ENCODE measurements at places on chromosomes 16 and 17.
A peak's percentile ranks its signal among the peaks of the same experiment; 100 is the strongest.

DNA sequence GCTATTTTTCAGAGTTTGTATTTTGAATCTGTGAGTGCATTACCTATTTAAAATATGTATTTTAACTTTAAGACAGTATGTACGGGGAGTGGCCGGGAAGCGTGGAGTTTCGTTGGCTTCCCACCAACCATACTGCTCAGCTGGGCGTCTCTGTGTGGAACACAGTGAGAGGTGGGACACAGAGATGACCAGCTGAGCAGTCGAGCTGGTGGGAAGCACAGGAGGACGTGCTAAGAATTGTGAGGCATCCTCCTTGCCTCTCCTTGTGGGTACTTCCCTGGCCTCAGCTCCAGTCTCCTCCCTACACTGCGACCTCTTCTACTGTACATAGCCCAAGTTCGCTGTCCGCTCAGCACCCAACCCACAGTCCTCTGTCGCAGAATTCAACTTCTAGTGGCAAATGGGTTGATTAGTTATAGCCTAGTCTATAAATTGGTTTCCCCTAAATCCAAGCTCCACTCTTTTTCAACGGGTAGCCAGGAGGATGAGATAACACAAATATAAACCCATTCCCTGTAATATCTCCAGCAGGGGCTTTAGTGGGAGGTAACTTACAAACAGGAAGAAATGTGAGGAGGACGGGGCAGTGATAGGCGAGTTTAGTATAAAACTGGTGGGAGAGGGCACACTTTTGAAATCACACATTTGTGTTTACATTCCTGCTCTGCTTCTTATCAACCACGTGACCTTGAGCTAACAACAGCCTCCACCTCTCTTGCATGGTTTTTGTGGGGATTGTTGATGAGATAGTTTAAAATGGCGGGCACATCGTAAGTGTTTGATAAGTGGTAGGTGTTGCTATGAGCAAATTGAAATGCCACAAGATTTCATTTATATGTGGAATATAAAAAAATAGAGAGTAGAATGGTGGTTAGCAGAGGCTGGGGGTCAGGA is 211.9 kb upstream of the HS3ST3A1 start:
- DNase-seq, result no peak

DNA sequence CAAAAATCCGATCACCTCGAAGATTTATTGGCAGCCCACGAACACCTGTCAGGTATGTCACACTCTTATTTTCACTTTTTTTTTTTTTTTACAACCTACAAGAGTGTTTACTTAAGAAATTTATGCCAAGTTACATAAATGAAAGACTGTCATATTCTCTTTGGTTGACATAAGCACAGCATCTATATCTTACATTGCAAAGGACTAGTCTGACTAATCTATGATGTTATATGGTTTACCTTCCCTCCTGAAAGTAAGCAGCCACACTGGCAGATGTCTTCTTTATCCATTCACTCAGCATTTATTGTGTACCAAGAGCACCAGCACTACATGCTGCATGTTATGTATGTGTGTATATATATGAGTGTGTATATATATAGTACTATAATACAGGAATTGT is 156.3 kb downstream of the CDRT15L2 start:
- no peak for DNase-seq

DNA sequence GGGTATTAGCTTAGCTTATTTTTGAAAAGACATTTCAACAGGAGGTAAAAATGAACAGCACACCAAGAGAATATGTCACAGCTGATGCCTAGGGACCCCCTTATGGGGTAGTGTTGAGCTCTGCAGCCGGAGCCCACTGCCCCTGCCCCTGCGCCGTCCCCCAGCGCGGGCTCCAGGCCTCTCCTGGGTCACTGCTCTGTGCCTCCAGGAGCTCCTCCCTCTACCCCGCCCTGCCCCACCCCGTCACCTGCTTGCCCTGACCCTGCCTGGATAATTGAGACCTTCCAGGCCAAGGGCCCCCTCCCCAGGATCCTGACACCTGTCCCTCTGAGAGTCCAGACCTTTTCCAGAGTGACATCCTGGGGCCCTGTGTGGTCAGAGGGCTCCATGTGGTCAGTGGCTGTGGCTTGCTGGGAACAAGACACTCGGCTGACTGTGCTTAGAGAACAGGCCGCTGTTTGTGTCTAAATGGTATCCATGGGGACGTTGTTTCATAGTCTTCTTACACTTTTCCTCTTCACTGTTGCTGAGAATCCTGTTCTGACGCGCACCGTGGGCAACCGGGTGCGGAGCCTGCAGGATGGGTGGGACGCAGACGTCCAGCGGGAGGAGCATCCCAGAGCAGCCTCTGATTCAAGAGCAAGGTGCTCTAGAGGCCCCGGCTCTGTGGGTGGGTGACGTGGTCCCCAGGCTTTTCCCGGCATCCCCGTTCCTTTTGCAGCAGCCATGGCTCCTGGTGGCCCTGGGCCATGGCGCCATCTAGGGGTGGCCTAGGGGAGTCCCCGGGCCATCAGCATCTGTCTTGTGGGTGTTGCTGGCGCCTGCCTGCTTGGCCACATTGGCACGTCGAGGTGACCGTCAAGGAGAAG is 20.0 kb upstream of the WFIKKN1 start:
- DNase-seq, result no peak

- DNase-seq, result no peak
These were observed 684 bp downstream of the YPEL2 start for GRCh38 chr17:59331929-59332748.

DNA sequence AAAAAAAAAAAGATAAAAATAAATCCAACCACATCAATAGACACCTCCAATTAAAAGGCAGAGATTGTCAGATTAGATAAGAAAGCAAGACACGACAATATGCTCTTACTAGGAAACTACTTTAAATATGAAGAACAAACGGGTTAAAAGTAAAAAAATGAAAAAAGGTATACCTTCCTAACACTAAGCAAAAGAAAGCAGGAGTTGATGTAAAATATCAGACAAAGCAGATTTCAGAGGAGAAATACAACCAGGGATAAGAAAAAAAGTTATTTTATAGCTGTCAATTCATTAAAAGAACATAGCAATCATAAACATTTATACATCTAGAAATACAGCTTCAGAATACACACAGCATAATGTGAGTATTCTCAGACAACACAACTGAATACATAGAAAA is 49.7 kb upstream of the CCDC182 start:
- no peak for DNase-seq

DNA sequence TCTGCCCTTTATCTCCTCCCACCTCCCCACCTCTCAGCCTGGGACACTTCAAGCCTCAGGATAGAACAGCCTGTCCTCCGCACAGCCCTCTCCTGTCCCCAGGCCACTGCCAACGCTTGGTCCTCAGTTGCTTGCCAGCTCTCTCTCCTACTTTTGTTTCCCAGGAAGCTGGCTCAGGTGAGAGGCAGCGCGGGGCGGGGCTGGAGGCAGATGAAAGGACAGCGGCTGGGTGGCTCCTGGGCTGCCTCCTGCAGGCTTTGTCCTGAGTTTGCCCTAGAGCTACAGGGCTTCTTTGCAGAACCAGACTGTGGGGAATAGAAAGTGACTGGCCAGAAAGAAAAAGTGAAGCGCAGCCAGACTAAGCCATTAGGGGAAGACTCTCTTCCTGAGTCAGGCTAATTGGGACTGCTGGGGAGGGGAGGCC is 48.2 kb upstream of the CDC42EP4 start:
- peak; percentile 62 for DNase-seq

- no peak for DNase-seq
These were observed 227.1 kb upstream of the ZFHX3 start for GRCh38 chr16:73275024-73275423.

DNA sequence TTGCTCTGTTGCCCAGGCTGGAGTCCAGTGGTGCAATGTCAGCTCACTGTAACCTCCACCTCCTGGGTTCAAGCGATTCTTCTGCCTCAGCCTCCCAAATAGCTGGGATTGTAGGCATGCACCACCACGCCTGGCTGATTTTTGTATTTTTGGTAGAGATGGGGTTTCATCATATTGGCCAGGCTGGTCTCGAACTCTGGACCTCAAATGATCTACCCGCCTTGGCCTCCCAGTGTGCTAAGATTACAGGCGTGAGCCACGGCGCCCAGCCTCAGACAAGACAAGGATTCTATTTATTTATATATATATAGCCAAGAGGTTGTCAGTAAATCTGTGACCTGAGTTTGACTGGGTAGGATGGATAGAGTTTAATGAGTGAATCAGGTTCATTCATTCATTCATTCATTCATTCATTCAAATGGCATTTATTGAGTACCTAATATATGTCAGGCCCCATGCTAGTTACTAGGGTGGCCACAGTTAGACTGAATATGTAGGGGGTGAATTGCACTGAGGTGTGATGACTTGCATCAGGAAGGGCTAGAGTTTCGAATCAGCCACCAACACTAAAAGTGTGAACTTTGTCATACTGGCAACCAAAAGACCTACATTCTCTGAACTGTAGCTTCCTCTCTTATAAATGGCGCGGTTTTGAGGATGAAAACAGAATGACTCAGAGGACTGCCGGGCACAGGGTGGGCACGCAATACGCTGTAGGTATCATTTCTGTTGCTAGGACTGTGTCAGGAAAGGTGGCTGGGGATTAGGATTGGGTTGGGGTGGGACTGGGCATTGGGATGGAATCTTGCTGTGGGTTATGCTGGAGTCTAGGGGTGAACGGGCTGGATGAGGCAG is 37.8 kb downstream of the ITGAE start:
- no peak for DNase-seq

- no peak for DNase-seq
These were observed 382.1 kb downstream of the RBFOX1 start for GRCh38 chr16:7714775-7715174.

DNA sequence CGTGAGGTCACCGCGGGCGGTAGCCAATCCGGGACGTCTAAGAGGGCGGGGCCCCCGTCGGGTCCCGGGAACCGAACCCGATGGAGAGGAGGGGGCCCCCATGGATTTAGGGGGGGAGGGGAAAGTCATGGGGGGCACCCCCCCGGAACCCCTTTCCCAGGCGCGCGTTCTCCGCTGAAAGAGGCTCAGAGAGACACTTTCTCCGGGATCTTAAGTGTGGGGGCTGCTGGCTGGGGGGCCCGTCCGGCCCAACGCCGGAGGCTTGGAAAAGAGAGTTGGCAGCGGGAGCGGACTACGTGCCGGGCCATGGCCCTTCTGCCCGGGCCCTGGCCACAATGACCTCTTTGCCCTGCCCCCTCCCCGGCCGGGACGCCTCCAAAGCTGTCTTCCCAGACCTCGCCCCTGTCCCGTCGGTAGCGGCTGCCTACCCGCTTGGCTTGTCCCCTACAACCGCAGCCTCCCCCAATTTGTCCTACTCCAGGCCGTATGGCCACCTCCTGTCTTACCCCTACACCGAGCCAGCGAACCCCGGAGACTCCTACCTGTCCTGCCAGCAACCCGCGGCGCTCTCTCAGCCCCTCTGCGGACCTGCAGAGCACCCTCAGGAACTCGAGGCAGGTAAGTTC is at the start of gene DLX4:
Gene DLX4, plus strand, starts transcription at position 57 of the 626 bp plus-strand sequence. Its CDS starts 279 bp downstream, at position 336.
- no peak for DNase-seq

- no peak for DNase-seq
These were observed 492.0 kb upstream of the ERCC4 start for GRCh38 chr16:13427943-13428342.

DNA sequence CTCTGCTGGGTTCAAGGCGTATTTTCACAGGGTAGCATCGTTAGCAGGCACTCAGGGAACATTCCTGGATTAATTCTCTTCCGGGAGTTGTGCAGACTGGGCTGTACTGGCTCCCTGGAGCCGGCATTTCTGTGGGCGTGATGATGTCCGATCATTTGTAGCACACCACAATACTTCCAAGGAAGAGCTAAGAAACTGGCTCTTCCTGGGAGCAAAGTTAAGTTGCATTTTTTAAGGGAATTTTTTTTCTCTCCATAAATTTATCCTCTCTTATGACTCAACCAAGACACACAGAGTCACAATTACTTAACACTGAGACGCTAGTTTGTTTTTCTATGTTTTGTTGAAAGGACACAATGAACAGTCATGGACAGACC is 211.6 kb upstream of the FOXF1 start:
- DNase-seq, result no peak

DNA sequence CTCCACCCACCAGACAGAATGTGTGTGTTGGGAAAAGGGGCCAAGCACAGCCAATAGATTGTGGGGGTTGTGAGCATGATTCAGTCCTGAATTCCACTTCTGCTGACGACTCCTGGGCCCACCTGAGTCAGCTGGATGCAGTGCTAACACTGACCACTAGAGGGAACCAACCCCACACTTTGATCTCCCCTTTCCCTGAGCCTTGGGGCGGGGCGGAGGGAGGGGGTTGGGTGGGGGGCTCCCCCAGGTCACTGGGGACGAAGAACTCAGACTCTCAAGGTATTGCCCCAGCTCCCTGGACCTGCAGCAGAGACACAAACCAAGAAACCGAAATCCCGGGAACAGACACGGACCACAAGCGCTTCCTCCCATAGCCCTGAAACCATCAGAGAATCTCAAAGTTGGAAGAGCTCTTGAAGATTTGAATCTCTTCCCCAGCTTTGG is 621 bp upstream of the CSHL1 start:
- no peak for DNase-seq

GRCh38 chr17:13323990-13324389 is 277.7 kb downstream of the HS3ST3A1 start:
- no peak for DNase-seq

DNA sequence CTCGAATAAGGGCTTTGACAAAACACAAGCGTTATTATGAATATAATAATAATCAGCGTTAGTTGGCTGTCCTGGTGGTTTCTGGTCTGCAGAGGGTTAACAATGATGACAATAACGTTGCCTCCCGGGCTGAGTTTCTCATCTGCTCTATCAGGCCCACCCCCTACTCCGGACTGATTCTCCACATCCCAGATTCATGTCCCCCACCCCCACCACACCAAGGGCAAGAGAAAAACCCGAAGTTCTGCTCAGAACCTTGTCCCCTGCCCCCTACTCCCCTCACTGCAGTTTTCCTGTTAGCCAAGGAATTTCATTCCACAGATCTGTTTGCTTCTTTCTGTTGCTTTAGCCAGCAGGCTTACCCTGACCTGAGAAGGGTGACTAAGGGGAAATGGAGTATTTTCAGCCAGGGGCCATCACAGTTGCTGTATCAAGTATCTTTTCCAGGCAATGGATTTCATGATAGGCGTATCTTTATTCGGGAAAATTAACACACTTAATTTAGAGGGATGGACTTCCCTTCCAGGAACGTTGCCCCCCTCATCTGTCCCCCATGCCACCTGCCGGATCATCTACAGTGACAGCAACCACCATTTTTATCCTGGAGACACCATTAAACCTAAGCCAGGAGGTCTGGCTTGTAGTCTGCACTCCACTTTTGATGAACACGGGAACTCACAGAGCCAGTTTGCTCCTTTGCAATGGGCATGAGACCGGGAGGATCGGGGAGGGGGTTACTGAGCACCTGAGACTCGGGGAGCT is 23.7 kb downstream of the ALOX15 start:
- DNase-seq, result no peak

GRCh38 chr17:71760062-71760720 is 360.6 kb upstream of the SOX9 start:
- DNase-seq, result no peak

- DNase-seq, result no peak
These were observed 44.4 kb downstream of the DNAH9 start for GRCh38 chr17:11642655-11643054.

GRCh38 chr16:11180489-11180888 is 75.5 kb downstream of the SOCS1 start:
- DNase-seq, result no peak

- peak; percentile 61 for DNase-seq
These were observed 13.0 kb downstream of the ENGASE start for GRCh38 chr17:79087428-79088143.

Measured in COR-L47 (cell line).